Stimulated activated CD8-positive, alpha-beta memory T cell treated with anti-CD3 and anti-CD28 coated beads, Interleukin-15, amount 100 ng/mL, for 24 hours (primary cell): ENCODE measurements at places on chromosomes 7 and 10.

DNA sequence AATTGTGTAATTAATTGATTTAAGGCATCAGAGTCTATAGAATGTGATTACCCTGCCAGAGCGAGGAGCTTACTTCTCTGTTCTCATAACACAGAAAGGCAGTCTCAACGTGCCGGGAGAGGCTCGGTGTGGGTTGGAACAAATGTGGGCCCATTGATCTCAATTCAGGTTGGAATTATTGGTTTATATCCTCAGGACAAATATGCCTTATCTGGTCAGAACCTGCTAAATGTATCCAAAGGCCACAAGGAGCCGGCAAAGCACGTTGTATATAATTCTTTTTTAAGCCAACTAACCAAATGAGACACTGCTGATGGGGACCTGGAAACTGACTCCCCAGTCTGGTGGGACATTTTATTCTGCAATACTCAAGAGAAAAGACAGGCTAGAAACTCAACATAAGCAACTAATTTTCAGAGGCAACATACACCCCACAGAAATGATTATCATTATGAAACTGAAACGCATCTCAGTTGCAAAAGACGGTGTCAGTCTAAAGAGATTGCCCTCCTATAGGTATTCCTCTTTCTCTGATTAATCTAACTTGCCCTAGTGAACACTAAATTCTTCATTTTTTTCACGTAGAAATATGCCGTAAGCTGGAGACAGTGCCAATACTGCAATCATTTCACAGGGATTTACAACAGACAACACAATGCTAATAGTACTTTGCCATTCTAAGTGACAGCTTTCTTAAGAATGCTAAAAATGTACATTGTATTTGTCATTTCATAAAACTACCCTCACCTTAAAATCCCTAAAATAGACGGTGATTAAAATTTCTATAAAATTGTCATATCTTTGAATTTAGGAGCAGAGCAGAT is 9.4 kb downstream of the EBF3 start:
- DNase-seq: no peak

GRCh38 chr7:96578606-96579005 is 131.0 kb downstream of the SEM1 start:
- no peak for DNase-seq

GRCh38 chr7:100957832-100958421 is 8.6 kb downstream of the MUC3A start:
- DNase-seq: no peak

DNA sequence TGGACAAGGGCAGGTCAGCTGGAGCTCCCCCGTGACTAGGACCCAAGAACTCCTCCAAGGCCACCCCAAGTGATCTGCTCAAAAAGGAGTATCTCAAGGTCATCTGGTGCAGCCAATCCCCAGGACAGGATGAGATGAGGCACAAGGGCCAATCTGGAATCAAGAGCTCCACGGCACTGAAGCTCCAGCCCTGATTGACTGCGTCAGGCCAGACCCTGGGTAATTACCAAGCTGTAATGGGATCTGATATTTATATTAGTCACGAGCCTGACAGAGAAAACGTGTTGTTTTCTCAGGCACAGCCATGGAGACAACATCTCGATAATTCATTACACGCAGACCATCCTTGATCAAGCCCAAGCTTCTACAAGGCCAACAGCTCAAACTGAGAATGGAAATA is 4.2 kb downstream of the KCNMA1 start:
- DNase-seq: no peak

DNA sequence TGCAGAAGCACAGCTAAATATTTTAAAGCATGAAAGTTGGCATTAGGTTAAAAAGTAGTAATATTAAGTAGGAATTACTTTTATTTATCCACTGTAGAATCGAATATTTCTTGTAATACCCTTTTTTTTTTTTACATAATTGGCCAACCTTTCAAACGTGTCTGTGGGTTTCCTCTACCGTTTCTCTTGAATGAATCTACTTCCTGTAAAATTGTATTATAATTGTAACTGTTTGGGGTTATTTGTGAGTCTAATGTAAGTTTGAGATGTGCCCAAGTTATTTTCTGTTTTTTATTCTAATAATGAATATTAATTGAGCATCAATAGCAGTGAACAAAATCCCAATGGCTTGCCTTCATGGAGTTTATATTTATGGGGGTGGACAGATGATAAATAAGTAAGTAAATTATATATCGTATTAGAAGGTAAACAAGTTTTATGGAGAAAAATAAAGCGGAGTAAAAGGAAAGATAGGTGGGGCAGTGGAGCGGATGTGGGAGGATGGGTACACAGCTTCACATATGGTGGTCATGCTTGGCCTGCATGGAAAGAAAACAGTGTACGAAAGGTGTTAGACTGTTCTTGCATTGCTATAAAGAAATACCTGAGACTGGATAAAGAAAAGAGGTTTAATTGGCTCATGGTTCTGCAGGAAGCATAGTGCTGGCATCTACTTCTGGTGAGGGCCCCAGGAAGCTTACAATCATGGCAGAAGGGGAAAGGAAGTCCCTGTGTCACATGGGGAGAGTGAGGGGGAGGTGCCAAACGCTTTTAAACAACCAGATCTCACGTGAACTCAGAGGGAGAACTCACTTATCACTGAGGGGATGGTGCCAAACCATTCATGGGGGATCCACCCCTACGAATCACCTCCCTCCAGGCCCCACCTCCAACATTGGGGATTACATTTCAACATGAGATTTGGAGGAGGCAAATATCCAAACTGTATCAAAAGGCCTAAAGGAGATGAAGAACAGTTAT is 5.4 kb downstream of the TSPAN13 start:
- no peak for DNase-seq

- DNase-seq: peak; percentile 24
Measured at GRCh38 chr10:114821915-114822443, 399 bp downstream of the FHIP2A start.
